ENCODE measurements at places on chromosomes 3 and 15. TPM values are rescaled to one million over a fixed set of nuclear protein-coding genes. Genes with fewer than 3 reads are reported as not detected.

- DNase-seq: no peak
- H3K27ac ChIP-seq: no peak overlapping the region
- no peaks in the 10 kb centered on the region for H3K4me1 ChIP-seq
- H3K36me3 ChIP-seq: no peaks in the 10 kb centered on the region
- no peaks in the 10 kb centered on the region for H3K27me3 ChIP-seq
- no peak overlapping the region for H3K4me3 ChIP-seq
These were observed 7.2 kb upstream of the HHLA2 start for GRCh38 chr3:108289159-108289558.

- DNase-seq: no peak
- H3K27me3 ChIP-seq: no peaks in the 10 kb centered on the region
- no peak overlapping the region for H3K27ac ChIP-seq
- H3K36me3 ChIP-seq: no peaks in the 10 kb centered on the region
- no peaks in the 10 kb centered on the region for H3K4me1 ChIP-seq
- H3K4me3 ChIP-seq: no peak overlapping the region
These were observed 482.4 kb upstream of the SGO1 start for GRCh38 chr3:20668411-20668810.

- H3K36me3 ChIP-seq: peaks cover 6% of the 10 kb centered on the region
- no peak overlapping the region for H3K4me3 ChIP-seq
- no peak for DNase-seq
- no peaks in the 10 kb centered on the region for H3K4me1 ChIP-seq
These were observed 66.5 kb downstream of the ARMC8 start for GRCh38 chr3:138253609-138254008.

GRCh38 chr3:150738688-150739087 lies 24.3 kb downstream of the SIAH2 start:
- no peak overlapping the region for H3K27ac ChIP-seq
- no peaks in the 10 kb centered on the region for H3K27me3 ChIP-seq
- peaks cover 4% of the 10 kb centered on the region for H3K36me3 ChIP-seq
- H3K4me1 ChIP-seq: no peaks in the 10 kb centered on the region
- H3K4me3 ChIP-seq: no peak overlapping the region
- no peak for DNase-seq

- no peaks in the 10 kb centered on the region for H3K36me3 ChIP-seq
- no peak overlapping the region for H3K27ac ChIP-seq
- no peaks in the 10 kb centered on the region for H3K27me3 ChIP-seq
- H3K4me3 ChIP-seq: no peak overlapping the region
- DNase-seq: no peak
- no peaks in the 10 kb centered on the region for H3K4me1 ChIP-seq
These were observed 123.6 kb upstream of the SKOR1 start for GRCh38 chr15:67701669-67702068.

DNA sequence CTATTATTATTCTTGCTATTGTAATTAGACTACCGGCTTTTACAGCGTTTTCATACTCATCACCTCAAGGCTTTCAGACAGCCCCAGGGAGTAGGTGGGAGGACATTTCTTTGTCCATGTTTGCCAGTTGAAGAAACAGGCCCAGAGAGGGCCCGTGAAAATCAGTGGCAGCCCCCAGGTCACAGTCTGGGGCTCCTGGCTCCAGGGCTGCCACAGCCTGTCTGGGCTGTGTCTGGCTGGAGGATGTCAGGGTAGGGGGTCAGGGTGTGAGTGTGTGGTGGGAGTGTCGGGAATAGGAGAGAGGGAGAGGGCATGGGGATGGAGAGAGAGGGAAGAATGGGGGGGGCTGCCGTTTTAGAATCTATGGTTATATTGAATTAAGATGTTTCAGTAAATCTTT lies 118.2 kb upstream of the TLE3 start:
- no peak overlapping the region for H3K4me3 ChIP-seq
- no peak overlapping the region for H3K27ac ChIP-seq
- no peaks in the 10 kb centered on the region for H3K36me3 ChIP-seq
- DNase-seq: no peak

DNA sequence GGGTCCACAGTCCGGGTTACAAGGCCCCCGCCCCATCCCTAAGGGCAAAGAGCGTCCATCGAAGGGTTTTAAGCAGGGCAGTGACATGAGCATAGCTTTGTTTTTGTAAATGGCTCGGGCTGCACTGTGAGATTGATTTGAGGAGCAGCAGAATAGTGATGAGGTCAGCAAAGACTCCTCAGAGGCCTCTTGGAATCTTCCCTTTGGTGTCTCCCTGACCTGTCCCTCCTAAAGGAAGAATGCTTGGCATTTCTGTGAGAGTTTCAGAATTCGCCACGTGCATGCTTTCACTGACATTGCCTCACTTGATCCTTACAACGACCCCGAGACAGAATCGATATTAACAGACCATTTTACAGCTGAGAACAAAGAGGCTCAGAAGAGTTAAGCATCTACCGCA lies 20.3 kb downstream of the LAMP3 start:
- H3K27ac ChIP-seq: no peak overlapping the region
- H3K36me3 ChIP-seq: no peaks in the 10 kb centered on the region
- DNase-seq: no peak
- H3K4me1 ChIP-seq: no peaks in the 10 kb centered on the region

DNA sequence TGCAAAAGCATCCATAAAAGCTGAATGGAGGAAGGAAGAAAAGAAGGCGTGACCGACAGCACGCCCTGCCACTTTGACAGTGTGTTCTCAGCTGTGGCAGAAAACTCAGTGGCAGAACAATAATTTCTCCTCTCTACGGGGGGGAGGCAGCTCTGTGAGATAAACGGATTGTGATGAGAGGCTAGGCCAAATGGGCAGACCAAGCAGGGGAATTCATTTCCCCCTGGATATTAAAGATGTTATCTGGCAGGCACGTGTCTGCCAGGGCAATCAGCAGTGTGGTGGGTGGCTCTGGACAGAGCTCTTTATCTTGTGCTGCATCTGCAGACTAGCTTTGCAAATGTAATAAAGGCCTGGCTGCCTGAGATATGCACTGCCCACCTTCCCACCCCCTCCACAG lies 1.9 kb upstream of the RMDN3 start:
- H3K36me3 ChIP-seq: peaks cover under 1% of the 10 kb centered on the region
- H3K4me1 ChIP-seq: peaks cover 22% of the 10 kb centered on the region
- H3K27me3 ChIP-seq: no peaks in the 10 kb centered on the region
- no peak overlapping the region for H3K27ac ChIP-seq
- no peak for DNase-seq

GRCh38 chr3:112132554-112132953 lies 494 bp downstream of the GCSAM start:
- no peaks in the 10 kb centered on the region for H3K27me3 ChIP-seq
- H3K27ac ChIP-seq: no peak overlapping the region
- H3K36me3 ChIP-seq: no peaks in the 10 kb centered on the region

STX19 gene
- not detected for total RNA-seq

SPTBN5 gene
- total RNA-seq: 0.36 TPM
